Tibial artery (tissue), 4 donors: ENCODE measurements at places on chromosomes 16 and 17.

DNA sequence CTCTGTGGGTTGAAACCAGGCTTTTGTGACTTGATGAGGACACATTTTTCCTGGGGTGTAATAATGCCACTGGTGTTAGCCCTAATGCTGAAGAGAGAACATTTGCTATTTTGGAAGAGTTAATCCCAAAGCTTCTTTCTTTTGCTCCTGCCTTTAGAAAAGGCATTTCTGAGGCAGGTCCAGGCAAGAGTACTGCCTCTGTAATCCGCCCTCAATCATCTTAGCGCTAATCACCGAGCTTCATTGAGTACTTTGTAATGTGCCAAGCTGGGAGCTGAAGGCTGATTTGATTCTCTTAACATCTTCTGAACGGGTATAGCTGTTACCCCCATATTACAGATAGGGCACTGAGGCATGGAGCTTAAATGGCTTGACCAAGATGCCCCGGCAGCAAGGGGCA is 60.3 kb downstream of the AKAP1 start:
- H3K36me3 ChIP-seq: no peaks in the 10 kb centered on the region
- no peak for DNase-seq
- no peak overlapping the region for H3K27ac ChIP-seq
- H3K4me3 ChIP-seq: no peak overlapping the region

DNA sequence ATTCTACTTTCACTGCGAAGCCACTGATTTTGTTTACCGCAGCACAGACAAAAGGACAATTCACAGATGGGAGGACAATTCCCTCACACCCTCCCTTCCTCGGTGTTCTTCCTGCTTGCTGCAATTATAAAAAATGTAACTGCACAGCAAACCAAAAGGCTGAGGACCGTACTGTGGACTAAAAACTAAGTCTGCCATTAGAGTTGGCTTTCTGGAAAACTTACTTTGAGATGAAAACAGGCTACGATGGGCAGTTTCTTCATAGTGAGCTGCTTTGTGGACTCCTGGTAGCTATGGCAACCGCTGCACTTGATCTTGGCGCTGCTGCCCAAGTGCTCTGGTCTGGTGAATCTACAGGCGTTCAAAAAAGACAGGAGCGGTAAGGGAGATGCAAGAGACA is 35.2 kb downstream of the USP22 start:
- H3K27ac ChIP-seq: no peak overlapping the region
- DNase-seq: no peak
- no peaks in the 10 kb centered on the region for H3K27me3 ChIP-seq
- H3K4me3 ChIP-seq: no peak overlapping the region
- H3K36me3 ChIP-seq: peaks cover 93% of the 10 kb centered on the region
- no peaks in the 10 kb centered on the region for H3K4me1 ChIP-seq

DNA sequence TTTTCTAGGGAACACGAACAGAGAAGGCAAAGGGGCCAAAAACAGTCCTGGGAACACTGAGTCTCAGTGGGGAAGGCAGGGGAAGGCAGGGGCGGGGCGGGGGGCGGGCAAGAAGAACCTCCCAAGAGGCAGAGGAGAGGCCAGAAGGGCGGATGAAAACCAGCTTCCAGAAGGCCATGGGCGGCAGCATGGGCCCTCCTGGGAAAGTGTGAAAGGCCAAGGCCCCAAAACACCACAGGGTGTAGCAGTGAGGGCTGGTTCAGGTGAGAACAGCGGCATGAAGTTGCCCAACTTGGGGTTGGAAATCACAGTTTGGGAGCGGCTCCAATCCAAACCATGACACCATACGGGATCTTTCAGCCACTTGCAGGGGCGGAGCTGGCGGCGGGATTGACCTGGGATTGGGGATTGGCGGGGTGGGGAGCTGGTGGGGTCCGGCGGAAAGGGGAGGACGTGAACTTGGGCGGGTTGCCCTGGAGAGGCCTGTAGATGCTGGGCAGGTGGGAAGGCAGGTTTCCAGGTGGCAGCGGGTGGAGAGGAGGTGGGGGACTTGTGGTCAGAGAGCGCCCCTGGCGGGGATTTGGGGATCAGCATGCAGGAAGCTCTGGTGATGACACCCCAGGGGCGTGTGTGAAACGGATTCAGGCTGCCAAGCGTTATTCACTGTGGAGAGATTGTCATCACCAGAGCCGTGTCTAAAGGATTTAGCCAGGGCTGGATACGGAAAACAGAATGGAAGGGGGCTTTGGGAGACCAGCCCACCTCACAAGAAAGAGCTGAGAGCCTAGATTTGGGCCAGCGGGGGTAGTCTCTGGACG is 80.9 kb downstream of the ARHGAP23 start:
- no peak overlapping the region for H3K27ac ChIP-seq
- no peaks in the 10 kb centered on the region for H3K27me3 ChIP-seq
- peaks cover 62% of the 10 kb centered on the region for H3K36me3 ChIP-seq
- no peak overlapping the region for H3K4me3 ChIP-seq
- H3K4me1 ChIP-seq: peaks cover 3% of the 10 kb centered on the region
- DNase-seq: peak; percentile 76

GRCh38 chr17:77853191-77853977 is 105.1 kb upstream of the TNRC6C start:
- H3K4me3 ChIP-seq: no peak overlapping the region
- no peaks in the 10 kb centered on the region for H3K4me1 ChIP-seq
- no peaks in the 10 kb centered on the region for H3K27me3 ChIP-seq
- H3K27ac ChIP-seq: no peak overlapping the region
- DNase-seq: peak; percentile 46

DNA sequence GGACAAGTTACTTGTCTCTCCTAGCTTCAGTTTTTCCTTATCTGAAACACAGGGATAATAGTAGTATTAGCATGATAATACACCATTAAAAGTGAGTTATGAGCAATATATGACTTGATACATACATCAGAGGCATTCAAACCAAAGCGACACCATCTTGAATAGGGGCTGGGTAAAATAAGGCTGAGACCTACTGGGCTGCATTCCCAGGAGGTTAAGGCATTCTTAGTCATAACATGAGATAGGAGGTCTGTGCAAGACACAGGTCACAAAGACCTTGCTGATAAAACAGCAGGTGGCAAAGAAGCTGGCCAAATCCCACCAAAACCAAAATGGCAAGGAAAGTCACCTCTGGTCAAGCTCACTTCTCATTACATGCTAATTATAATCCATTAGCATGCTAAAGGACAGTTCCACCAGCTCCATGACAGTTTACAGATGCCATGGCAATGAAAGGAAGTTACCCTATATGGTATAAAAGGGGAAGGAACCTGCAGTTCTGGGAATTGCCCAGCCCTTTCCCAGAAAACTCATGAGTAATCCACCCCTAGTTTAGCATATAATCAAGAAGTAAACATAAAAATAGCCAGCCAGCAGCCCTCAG is 37.2 kb upstream of the HS3ST3A1 start:
- no peaks in the 10 kb centered on the region for H3K27me3 ChIP-seq
- H3K27ac ChIP-seq: no peak overlapping the region
- no peaks in the 10 kb centered on the region for H3K4me1 ChIP-seq
- DNase-seq: no peak

DNA sequence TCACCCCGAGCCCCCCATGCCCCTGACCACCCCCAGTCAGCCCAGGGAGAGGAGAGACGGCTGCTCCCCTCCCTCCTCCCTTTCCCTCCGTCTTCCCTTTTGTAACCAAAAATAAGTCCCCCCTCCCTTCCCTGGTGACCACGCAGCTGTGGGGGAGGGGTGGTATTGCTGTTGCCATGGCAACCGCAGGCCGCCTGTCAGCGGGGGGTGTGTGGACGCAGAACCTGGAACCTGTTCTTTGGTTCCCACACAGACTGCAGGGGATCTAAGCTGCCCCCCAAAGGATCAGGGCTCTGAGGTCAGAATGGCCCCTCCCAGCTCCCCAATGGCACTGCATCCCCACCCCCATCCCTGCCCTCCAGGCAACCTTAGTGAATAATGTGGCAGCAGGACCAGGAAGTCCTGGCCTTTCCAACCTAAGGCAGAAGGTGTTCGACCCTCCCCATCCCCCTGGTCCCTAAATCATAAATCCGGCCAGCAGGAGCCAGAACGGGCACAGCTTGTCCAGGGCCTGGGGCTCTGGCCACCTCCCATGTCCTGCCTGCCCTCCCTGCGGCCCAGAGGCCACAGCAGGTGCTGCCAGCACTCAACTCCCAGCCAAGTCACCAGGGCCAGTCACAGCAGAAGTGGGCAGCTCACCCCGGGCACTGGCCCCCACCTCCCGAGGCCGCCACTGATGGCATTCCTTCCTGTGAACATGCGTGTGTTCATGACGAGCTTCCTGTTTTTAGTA is 12.0 kb downstream of the CA4 start:
- H3K27ac ChIP-seq: no peak overlapping the region
- H3K4me1 ChIP-seq: no peaks in the 10 kb centered on the region

DNA sequence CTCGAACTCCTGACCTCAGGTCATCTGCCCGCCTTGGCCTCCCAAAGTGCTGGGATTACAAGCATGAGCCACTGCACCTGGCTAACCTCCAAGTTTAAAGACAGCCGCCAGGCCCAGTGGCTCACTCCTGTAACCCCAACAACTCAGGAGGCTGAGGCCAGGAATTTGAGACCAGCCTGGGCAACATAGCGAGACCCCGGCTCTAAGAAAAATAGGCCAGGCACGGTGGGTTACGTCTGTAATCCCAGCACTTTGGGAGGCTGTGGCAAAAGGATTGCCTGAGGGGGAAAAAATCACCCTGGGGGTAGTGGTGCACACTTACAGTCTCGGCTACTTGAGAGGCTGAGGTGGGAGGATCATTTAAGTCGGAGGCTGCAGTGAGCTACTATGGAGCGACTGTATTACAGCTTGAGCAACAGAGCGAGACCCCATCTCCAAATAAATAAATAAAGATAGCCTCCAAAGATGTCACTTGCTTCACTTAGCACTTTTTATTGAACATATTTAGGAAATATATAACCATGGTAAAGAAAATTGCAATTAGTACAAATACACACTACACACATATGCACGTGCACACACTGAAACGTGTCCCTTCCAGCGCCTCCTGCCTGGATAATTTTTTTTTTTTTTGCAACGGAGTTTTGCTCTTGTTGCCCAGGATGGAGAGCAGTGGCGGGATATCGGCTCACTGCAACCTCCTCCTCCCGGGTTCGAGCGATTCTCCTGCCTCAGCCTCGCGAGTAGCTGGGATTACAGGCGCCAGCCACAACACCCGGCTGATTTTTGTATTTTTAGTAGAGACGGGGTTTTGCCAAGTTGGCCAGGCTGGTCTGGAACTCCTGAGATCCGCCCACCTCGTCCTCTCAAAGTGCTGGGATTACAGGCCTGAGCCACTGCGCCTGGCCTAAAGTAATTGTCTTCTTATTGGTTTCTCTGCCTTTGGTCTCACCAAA is 1.4 kb upstream of the BCKDK start:
- no peak for DNase-seq
- no peaks in the 10 kb centered on the region for H3K27me3 ChIP-seq
- peaks cover 13% of the 10 kb centered on the region for H3K36me3 ChIP-seq
- no peak overlapping the region for H3K4me3 ChIP-seq
- H3K4me1 ChIP-seq: peaks cover 23% of the 10 kb centered on the region
- no peak overlapping the region for H3K27ac ChIP-seq

DNA sequence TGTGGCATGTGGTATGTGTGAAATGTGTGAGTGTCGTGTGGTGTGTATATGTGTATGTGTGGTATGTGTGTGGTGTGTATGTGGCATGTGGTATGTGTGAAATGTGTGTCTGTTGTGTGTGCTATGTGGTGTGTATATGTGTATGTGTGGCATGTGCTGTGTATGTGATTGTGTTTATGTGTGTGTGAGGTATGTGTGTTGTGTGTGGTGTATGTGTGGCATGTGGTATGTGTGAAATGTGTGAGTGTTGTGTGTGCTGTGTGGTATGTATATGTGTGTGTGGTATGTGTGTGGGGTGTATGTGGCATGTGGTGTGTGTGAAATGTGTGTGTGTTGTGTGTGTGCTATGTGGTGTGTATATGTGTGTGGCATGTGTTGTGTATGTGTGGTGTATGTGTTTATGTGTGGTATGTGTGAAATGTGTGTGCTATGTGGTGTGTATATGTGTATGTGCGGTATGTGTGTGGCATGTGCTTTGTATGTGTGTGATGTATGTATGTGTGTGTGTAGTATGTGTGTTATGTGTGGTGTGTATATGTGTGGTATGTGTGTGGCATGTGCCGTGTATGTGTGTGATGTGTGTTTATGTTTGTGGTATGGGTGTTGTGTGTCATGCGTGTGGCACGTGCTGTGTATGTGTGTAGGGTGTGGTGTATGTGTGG is 9.6 kb upstream of the ZCCHC14 start:
- no peaks in the 10 kb centered on the region for H3K27me3 ChIP-seq
- no peaks in the 10 kb centered on the region for H3K36me3 ChIP-seq
- no peak overlapping the region for H3K27ac ChIP-seq
- no peak for DNase-seq

DNA sequence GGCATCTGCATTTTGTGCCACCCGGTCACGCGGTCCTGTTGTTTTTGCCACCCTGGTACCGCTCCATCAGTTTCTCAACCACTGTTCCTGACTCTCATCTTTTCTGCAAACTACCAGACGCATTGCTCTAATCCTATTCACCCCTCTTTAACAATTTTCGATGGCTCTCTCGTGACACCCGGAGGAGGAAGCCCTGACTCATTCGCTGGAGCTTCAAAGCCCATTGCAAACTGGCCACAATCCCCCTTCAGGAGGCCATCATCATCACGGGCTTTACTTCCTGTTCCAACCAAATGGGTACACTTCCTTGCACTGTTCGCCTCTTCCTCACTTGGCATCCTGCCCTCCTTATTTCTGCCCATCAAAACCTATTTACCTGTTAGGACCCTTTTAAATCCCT is 155.3 kb downstream of the RGS9 start:
- H3K4me3 ChIP-seq: no peak overlapping the region
- H3K27me3 ChIP-seq: no peaks in the 10 kb centered on the region
- H3K36me3 ChIP-seq: no peaks in the 10 kb centered on the region
- peaks cover 7% of the 10 kb centered on the region for H3K4me1 ChIP-seq

DNA sequence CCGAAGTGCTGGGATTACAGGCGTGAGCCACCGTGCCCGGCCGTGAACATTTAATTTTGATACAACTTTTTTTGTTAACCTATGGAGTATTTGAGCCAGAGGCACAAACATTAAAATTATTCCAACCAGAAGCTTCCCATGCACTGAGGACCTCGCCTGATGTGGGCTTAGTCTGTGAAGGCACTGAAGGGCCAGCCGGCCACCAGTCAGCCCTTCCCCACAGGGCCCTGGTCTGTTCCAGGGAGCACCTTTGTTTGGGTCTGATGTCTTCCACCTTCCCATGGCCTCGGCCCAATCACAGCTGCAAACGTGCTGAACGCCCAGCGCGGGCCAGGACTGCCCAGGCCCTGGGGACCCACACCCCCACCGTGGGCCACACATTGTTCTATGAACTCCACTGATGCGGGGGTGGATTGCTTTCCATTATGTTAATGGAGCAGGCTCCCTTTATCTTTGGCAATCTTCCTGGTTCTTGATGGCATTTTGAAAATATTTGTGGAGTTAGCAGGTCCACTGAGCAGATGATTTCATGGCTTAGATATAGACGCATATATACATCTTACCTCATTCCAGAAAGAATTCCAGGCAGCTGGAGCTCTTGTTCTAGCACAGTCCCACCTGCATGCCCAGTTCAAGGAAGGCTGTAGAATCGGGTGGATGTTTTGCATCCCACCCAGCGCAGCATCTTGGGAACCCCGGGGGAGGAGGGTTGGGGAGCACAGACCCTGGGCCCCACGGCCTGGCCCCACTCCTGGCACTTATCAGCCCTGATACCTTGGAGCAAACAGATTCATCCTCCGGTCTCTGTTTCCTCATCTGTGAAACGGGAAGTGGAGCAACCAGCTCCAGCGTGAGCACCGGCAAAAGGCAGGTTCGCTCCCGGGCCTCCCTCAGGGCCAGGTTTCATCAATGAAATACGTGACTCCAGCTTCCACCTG is 14.5 kb downstream of the SPIRE2 start:
- no peaks in the 10 kb centered on the region for H3K4me1 ChIP-seq
- DNase-seq: no peak
- H3K27ac ChIP-seq: no peak overlapping the region

- no peak for DNase-seq
- no peaks in the 10 kb centered on the region for H3K27me3 ChIP-seq
- no peaks in the 10 kb centered on the region for H3K4me1 ChIP-seq
- H3K36me3 ChIP-seq: no peaks in the 10 kb centered on the region
- peak overlapping the region; percentile 58 for H3K27ac ChIP-seq
Observed at GRCh38 chr16:79595231-79595641, 5.3 kb downstream of the MAF start.
